ENCODE measurements at places on chromosomes 7 and 10. TPM values are rescaled to one million over a fixed set of nuclear protein-coding genes. Genes with fewer than 3 reads are reported as not detected.

Gene LRRD1
- polyA plus RNA-seq, result 0.31 TPM

Gene NCF1
- polyA plus RNA-seq, result 2.0 TPM

Gene NODAL
- polyA plus RNA-seq, result 0.44 TPM

Gene ZPBP
- polyA plus RNA-seq, result 0.53 TPM

Gene ADIRF
- 18.0 TPM for polyA plus RNA-seq

Gene IGF2BP3
- 57.3 TPM for polyA plus RNA-seq

Gene C7orf33
- not detected for polyA plus RNA-seq

Gene LMOD2
- polyA plus RNA-seq, result 0.25 TPM

Gene TAS2R5
- polyA plus RNA-seq, result 1.9 TPM

Gene SORBS1
- polyA plus RNA-seq, result 28.2 TPM

Gene PPP1R17
- polyA plus RNA-seq, result not detected
